CD4-positive, alpha-beta T cell treated with Interleukin-2 at 100 ng/mL for 4 hours (primary cell): ENCODE measurements at places on chromosomes 6 and 20.

- DNase-seq, result no peak
These were observed 37.6 kb upstream of the BLCAP start for GRCh38 chr20:37565134-37565811.

- DNase-seq, result no peak
These were observed 289.9 kb upstream of the TSHZ2 start for GRCh38 chr20:52682237-52682636.

- no peak for DNase-seq
These were observed 30.8 kb downstream of the KDM1B start for GRCh38 chr6:18186033-18186432.

DNA sequence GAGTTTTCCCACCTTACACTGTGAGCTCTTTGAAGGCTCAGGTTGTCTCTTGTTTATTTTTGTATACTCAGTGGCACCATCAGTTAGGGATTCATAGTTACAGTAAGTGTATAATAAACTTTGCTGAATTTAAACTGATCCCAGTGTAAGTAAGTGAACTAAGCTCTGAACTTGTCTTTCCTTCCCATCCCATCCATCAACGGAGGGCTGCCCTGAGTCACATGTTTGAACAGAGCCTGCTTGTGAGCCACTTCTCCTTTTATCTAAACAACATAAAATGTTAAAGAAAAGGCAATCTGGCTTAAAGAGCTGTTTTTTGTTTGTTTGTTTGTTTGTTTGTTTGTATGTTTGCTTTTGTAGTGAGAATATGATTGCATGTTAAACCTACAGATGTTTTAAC is 185.7 kb upstream of the MARCKS start:
- DNase-seq, result no peak

DNA sequence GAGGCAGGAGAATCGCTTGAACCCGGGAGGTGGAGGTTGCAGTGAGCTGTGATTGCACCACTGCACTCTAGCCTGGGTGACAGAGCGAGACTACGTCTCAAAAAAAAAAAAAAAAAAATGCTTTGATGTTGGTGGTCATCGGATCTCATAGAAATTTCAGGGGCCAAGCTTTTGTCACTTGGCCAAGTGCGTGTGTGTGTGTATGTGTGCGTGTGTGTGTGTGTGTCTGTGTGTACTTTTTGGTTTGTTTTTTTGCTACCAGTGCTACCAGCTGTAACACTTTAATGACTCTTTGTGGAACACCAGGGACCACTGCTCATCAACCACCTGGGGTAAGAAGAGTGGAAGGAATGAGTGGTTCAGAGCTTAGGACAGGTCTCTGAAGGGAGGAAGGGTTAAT is 49.7 kb downstream of the TRAF3IP2 start:
- no peak for DNase-seq

- DNase-seq, result no peak
These were observed 111.4 kb downstream of the CDH26 start for GRCh38 chr20:60069656-60070055.

DNA sequence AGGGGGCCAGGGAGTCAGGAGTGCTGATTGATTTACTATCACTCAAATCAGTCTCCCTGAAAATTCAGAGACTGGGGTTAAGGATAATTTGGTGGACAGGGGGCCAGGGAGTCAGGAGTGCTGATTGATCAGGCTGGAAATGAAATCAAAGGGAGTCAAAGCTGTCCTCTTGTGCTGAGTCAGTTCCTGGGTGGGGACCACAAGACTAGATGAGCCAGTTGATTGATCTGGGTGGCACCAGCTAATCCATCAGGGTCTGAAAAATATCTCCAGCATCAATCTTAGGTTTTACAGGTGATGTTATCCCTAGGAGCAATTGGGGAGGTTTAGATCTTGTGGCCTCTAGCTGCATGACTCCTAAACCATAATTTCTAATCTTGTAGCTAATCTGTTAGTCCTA is 6.1 kb upstream of the AFG1L start:
- no peak for DNase-seq

- DNase-seq, result no peak
These were observed 24.6 kb downstream of the MLIP start for GRCh38 chr6:54135665-54136369.

DNA sequence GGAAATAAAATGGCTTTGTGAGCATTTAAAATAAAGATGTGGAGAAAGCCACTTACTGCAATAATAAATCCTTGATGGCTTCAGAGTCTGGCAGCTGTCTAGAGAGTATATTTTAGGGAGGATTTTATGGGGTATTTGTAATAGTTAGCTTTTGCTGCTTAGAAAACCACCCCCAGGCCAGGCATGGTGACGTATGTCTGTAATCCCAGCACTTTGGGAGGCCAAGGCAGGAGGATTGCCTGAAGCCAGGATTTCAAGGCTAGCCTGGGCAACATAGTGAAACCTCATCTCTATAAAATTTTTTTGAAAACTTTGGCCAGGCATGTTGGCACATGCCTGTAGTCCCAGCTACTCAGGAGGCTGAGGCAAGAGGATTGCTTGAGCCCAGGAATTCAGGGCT is 63.8 kb downstream of the ISM1 start:
- no peak for DNase-seq

DNA sequence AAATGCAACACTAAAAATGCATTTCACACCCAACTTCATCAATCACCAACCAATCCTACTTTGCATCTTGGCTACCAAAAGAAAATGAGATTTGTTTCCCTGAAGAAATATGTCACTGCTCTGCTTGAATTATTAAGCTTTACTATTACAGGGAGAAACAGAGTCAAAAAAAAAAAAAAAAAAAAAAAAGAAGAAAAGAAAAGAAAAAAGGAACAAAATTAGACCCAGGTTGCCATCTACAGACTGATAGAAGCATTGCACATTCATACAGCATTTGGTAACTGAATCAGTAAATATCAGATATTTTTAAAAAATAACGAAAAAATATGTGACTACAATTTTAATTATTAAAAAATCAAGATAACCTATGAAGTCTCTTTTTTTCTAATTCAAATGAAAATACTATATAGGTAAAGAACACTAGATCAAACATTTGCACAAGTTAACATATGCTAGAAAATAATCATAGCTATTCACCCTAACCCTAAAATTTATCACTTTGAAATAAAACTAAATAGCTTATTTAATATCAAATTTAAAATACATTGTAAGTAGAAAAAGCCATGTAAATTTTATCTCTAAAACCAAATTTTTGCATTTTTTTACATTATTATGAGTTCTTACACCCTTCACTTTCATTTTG is 83.3 kb downstream of the DCDC2 start:
- DNase-seq, result no peak

- DNase-seq, result no peak
These were observed 25.1 kb downstream of the DLGAP4 start for GRCh38 chr20:36331209-36331608.

DNA sequence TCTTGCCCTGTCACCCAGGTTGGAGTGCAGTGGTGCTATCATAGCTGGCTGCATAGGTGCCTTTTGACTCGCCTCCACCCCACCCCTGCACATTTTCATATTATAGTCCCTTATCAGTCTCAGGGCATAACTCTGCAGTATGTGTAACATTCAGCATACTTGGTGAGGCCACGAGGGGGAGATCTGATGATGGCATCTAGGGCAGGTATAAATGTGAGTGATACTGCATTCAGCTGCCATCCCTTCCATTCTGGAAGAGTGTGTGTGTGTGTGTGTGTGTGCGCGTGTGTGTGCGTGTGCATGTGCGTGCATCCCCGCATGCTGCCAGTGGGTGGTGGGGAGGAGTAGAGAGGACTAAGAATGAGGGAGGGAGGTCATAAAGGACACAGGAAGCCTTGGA is 81.4 kb downstream of the JARID2 start:
- peak; percentile 30 for DNase-seq

DNA sequence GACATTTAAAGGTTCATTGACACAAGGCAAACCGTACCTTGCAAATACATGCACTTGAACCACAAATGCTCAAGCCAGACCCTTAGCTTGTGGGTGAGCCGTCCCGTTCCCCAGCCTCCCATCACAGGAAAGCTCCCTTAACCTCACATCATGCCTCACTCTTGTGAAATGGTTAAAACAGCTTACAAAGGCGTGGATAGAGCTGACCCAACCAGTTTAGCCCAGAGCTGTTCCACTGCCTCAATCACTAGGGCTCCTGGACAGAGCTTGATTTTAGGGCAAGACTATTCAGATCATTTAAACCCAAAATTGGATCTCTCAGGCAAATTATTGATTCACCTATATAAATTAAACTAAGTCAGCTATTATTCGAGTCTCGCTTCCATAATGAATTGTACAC is 229.6 kb upstream of the TAB2 start:
- no peak for DNase-seq

DNA sequence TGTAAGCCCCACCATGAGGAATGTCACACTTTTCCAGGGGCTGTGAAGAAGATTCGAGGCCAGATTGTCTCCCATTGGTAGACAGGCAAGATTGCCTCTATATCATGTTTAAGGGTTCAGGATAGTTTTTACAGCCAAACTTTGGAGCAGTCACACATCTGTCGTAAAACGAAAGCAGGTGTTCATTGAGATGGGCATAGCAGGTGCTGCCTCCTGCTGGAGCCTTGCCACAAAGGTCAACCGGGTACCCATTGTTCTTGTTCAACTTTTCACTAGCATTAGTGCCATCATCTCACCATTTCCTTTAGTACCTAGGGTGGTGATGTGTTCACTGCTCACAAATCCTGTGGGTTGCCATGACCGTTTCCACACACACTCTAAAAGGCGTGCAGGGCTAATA is 198.3 kb downstream of the HTR1B start:
- no peak for DNase-seq

DNA sequence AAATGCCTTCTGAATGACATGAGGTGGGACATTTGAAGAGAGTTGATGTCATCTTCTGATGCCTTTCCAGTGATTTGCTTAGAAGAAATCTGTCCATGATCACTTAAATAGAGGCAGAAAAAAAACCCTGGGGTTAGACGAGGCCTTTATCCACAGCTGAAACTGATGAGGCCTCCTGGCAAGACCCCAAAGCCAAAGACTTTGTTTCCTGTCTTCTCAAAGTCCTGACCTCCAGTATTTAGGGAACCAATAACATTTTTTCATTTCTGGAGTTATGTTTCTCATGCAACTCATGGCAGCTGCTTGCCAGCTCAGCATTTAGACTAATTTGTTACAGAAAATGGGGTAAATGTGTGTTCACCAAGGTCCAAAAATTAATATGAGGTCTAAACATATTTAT is 248.0 kb upstream of the PRDM1 start:
- DNase-seq, result no peak

DNA sequence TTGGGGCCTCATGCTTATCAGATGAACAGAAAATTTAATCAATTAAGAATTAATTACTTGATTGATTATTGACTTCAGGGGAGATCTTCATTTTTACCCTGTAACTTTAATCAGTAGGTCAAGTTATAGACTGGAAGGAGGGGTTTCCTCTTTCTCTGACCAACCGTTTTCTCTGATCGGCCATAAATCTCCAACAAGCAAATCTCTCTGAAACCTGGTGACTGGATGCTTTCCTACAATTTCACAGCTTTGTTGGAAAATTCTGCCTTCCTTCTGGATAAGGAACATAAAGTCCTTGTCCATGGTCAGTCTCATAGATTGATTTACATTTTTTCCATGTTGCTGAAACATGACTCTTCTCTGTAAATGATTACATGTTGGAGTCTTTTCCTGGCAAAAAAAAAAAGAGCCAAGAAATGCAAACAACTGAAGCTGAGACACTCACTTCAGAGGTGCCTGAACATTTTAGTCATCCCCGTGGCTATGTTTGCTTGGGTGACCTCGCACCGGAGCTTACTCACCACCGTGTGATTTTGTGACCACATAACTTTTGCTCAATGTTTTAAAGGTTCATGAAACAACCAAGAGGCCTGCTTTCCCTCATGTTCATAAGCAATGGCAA is 31.0 kb downstream of the IRF4 start:
- DNase-seq, result peak; percentile 51

DNA sequence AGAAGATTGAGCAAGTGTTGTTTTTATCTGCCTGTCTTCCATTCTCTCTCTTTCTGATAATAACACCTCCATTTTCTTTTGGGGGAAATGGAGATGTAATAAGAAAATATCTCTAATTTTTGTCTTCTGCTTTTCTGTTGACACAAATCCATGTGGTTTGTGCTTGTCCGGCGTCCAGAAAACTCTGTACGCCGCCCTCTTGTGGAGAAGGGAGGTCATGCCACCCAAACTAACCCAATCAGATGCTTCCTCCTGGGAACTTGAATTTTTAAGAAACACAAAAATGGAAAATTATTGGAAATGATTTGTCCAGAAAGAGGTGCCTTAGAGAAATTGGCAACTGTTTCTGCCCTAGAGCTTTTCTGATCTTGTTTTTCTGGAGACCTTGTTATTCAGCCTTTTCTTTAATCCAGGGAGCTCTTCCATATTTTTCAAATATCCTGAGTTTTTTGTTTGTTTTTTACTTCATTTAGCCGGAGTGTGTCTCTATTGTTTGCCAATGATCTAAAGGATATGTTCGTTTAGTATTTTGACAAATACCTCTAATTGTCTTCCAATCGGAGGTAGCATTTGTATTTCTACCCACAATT is 17.8 kb upstream of the FNDC1 start:
- DNase-seq, result peak; percentile 60

DNA sequence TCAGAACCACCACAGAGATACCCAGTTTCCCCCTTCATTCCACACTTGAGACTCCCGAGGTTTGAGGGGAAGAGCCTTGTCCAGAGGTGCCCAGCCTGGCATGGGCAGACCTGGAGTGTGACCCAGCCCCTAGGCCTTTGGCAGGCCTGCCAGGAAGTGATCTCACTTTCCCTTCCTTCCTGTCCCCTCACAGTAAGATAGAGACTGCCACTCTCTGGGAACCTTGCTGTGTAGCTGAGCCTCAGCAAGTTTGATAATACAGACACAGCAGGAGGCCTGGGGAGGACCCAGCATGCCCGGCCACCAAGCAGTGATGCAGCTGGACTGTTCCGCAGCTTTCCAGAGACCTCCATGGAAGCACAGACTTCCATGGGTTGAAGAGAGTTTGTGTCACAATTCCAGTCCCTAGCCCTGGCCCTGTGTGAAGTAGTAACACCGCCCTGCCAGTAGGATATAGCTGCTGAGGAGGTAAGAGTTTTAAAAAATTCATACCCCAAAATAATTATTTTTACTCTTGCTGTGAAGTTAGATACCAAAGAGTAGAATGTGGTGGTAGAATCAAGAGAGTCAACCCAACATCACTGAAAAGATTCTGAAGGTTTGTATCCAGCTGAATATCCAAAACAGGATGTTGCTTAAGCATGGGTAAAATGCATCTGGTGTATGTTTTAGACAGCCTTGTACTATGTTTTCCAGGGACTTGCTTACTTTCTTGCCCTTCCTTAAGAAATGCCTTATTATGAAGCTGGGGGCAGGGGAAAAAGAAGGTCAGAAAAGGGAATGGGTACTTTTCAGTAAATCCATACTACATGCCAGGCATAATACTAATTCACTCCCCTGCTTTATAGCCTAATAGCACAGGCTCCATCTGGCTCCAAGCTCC is 16.3 kb downstream of the PKIG start:
- DNase-seq, result no peak

DNA sequence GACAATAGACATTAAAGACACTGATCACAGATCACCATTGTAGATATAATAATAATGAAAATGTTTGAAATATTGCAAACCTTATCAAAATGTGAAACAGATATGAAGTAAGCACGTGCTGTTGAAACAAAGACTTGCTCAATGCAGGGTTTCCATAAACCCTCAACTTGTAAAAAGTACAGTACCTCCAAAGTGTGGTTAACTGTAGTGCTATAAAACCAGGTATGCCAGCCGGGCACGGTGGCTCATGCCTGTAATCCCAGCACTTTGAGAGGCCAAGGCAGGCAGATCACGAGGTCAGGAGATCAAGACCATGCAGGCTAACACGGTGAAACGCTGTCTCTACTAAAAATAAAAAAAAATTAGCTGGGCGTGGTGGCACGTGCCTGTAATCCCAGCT is 96.6 kb downstream of the ZFAND3 start:
- DNase-seq, result no peak
